NCI-H1436 (cell line): ENCODE measurements at places on chromosomes 2 and 18.

GRCh38 chr2:234745347-234745746 is 206.5 kb upstream of the SH3BP4 start:
- no peak for DNase-seq

DNA sequence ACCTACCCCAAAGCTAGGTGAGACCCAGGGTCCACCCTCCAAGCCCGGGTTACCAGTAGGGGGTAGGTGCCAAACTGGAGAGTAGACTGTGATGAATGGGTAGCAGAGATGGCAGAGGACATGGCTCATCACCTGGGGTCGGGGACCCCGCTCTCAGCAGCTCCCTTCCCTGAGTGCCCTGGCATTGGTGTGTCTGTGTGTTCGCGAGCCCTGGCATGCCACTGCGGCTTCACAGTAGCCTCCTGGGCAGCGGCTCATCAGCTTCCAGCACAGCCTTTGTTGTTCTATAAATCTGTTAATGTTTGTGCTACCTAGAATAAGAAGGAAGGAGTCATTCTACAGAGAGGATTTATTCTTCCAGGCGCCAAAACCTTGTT is 62.6 kb upstream of the ALPP start:
- DNase-seq = no peak

DNA sequence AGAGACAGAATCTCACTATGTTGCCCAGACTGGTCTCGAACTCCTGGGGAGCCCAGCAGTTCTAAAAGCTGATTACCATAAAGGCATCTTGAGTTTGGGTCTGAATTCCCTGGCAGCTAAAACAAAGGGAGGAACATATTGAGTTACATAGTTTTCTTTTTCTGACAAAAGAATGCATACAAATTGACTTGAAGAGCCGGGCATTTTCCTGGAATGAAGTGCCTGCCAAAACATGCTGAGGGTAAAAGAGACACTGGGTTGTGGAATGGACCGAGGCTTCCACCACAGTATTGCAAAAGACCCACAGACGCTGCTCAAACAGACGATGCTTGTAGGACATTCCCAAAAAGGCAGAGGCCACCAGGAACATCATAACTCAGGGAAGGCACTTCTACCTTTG is 35.1 kb upstream of the ROCK2 start:
- DNase-seq = no peak

GRCh38 chr2:43158259-43158880 is 68.0 kb downstream of the ZFP36L2 start:
- DNase-seq = no peak

- DNase-seq = no peak
Observed at GRCh38 chr18:70037431-70038061, 89.9 kb upstream of the CD226 start.

DNA sequence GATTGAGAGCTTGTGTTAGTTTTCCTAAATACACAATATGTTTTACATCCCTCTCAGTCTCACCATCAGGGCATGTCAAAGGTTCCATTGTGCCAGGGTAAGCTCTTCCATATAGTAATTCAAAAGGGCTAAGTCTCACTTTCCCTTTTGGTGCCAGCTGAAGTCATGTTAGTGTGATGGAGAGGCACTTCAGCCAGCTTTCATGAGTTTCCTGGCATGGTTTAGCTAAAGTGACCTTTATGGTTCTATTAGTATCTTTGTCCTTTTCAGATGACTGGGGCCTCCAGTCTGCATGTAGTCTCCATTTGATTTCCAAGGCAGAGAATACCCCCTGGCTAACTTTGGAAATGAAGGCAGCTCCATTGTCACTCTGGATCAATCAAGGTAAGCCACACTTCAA is 27.2 kb downstream of the NAT8 start:
- DNase-seq = no peak

GRCh38 chr18:55838841-55839240 is 250.8 kb upstream of the TCF4 start:
- no peak for DNase-seq

- DNase-seq = no peak
Observed at GRCh38 chr18:78074400-78075020, 824.9 kb downstream of the GALR1 start.

- no peak for DNase-seq
Observed at GRCh38 chr2:105488285-105488684, 89.4 kb upstream of the FHL2 start.

- DNase-seq = no peak
Observed at GRCh38 chr18:76319366-76319765, 175.7 kb downstream of the ZNF516 start.

DNA sequence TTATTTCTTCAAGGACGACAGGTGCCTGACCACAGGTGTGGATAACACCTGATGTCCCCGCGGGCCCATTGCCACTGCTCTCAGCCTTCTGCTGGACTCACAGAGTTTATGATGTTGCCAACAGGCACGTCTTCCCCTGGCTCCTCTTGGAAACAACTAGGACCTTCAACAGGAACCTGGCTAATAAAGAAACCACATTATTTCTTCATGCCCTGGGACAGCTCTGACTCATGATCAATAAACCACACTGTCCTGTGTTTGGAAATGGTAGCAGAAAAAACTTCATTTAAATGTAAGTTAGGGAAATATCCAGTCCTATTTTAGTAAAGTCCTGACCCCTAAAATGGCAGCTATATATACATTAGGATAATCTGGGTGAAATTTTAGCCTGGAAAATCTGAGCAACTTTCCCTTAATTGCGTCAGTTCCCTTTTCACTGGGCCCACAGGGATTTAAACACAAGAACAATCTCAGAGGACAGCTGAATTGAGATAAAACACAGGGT is 158.9 kb downstream of the VAPA start:
- no peak for DNase-seq

DNA sequence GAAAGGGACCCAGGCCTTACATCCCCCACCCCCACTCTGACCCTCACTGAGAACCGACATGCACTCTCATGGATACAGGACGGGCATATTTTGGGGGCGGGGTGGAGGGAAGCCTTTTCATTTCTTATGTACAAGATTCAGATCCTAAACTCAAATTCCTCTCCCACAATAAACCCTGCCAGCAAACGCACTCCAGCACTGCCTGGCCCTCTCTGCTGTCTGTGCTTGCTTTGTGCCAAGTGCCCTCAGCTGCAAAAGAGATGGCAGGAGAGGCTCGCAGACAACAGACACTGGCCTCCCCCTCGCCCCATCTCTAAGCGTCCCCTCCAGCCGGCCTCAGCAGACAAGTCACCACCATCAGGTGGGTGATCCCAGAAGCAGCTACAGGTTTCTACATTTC is 42.4 kb downstream of the FAM168B start:
- DNase-seq = no peak

DNA sequence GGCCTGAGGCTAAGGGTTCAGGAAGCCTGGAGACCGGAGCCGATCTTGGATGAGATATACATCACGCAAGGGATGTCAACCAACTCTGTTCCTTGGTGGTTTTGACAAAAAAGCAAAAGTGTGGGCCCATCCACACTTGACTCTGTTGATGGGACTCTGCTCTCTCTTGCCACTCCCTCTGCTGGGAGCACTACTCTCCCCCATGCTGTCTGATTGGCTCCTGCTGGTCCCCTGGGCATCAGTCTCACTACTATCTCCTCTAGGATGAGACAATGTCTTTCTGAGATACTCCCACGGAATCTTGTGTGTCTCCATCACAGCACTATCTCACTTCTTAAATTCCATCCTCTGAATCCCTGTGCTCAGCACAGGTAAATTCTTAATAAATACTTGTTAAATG is 56.8 kb upstream of the DNMT3A start:
- DNase-seq = no peak

DNA sequence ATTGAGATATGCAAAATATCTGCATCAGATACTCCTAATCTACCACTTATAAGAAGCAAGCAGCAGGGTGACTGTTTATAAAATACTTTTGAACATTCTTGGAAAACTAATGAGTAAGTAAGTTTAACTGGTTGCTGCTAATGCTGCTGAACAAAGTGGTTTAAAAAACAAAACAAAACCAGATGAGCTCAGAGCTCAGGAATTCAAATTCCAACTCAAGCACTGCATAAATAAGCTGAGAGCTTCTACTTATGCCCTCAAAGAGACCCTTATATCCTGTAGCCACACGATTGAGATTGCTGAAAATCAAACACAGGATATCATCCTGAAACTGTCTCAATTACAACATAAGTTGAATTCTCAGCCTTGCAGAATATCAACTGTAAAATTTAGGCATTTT is 62.3 kb upstream of the NYAP2 start:
- DNase-seq = no peak

DNA sequence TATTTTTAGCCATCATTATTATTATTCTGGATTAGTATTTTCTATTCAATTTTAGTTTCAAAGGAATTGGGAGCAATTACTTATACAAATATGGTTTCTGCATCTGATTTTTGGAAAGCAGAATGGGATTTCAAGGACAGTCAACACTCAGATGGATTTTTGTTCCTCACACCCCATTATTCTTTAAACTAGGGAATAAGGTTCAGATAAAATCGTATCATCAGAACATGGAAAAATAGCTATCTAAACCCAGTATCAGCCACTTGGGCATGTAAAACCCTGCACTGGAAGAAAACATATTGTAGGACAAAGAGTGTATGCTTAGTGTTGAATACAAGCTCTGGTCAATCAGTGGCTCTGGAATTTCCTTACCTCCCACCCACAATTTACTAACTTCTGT is 452.5 kb downstream of the ZNF516 start:
- DNase-seq = no peak

GRCh38 chr18:63534615-63535014 is 7.6 kb upstream of the SERPINB12 start:
- DNase-seq = no peak

- no peak for DNase-seq
Observed at GRCh38 chr2:182301093-182301492, 125.7 kb downstream of the PDE1A start.

DNA sequence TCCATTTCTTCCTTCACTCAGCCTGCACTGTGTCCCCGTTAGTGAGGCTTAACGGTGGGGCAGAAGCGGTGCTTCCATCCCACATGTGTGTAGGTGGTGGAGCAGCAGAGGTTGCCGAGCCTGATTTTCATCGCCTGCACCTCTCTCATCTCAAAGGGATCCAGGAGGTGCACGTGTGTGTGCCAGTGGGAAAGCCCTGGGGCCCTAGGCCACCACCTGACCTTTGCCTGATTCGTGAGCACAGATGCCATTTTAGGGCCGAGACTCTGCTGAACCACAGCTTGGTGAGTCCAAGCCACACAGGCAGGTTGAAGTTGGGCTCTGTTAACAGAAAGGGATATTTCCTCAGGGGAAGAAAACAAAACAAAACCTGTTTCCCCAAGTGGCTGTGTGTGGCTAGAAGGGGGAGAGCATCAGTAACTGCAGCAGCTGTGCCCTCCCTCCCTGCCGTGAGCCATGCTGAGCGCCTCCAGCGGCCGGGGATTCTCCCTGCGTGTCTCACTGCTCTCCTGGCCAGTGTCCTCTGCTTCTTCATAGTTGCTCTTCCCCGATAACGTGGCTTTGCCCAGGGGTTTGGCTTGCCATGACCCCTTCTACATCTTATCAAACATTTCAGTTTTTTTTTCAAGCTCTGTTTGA is 81.5 kb downstream of the MAPRE2 start:
- peak; percentile 64 for DNase-seq

GRCh38 chr2:54952978-54953456 is 97.2 kb downstream of the RTN4 start:
- no peak for DNase-seq

- no peak for DNase-seq
Observed at GRCh38 chr18:3046216-3046808, 33.4 kb upstream of the LPIN2 start.

DNA sequence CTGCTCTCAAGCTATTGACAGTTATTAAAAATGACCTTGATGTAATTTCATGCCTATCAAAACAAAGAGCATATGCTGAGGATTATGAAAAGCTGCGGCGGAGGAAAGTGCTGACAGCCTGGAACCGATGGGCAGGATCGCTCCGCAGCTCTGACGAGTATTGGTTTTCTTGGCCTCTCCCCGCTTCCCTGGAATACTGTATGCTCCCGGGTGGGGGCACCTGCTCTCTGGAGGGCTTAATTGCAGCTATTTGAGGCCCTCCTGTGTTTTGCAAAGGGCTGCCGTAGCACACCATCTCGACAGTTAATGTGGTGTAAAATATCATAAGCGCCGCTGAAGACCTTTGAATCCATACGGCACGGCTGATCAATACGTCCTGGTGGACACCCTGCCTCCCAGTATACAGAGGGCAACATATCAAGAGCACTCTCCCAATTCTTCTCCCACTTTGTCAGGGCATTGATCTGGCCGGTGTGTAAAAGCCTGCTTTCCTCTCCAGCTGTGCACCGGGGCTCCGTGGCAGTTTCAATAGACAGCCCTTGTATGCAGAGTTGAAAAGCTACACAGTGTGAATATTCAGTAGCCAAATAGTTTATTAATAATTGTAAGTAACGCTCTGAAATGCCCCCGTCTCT is 662.4 kb downstream of the GALR1 start:
- no peak for DNase-seq

- DNase-seq = no peak
Observed at GRCh38 chr2:107362993-107363392, 463.7 kb upstream of the RGPD4 start.

GRCh38 chr2:36606925-36607324 is 9.0 kb upstream of the FEZ2 start:
- DNase-seq = no peak

GRCh38 chr2:11160731-11161455 is 5.6 kb downstream of the SLC66A3 start:
- DNase-seq = no peak
